ENCODE measurements at places on chromosomes 7 and 10.

DNA sequence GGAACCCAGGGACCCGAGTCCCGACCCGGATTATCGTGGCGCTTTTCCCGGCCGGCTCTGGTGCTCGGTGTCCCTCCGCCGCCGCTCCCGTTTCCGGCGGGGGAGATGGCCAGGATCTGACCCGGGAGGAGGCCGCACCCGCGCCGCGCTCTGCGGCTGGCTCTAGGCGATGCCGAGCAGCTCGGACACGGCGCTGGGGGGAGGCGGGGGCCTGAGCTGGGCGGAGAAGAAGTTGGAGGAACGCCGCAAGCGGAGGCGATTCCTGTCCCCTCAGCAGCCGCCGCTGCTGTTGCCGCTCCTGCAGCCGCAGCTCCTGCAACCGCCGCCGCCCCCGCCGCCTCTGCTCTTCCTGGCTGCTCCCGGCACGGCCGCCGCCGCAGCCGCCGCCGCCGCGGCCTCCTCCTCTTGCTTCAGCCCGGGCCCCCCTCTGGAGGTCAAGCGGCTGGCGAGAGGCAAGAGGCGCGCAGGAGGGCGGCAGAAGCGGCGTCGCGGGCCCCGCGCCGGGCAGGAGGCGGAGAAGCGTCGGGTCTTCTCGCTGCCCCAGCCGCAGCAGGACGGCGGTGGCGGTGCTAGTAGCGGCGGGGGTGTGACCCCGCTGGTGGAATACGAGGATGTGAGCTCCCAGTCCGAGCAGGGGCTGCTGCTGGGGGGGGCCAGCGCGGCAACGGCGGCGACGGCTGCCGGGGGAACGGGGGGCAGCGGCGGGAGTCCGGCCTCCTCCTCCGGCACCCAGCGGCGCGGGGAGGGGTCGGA is 593 bp downstream of the CDK13 start:
- DNase-seq: peak; percentile 24

- DNase-seq: no peak
Measured at GRCh38 chr10:88793712-88794299, 8.7 kb upstream of the LIPM start.

DNA sequence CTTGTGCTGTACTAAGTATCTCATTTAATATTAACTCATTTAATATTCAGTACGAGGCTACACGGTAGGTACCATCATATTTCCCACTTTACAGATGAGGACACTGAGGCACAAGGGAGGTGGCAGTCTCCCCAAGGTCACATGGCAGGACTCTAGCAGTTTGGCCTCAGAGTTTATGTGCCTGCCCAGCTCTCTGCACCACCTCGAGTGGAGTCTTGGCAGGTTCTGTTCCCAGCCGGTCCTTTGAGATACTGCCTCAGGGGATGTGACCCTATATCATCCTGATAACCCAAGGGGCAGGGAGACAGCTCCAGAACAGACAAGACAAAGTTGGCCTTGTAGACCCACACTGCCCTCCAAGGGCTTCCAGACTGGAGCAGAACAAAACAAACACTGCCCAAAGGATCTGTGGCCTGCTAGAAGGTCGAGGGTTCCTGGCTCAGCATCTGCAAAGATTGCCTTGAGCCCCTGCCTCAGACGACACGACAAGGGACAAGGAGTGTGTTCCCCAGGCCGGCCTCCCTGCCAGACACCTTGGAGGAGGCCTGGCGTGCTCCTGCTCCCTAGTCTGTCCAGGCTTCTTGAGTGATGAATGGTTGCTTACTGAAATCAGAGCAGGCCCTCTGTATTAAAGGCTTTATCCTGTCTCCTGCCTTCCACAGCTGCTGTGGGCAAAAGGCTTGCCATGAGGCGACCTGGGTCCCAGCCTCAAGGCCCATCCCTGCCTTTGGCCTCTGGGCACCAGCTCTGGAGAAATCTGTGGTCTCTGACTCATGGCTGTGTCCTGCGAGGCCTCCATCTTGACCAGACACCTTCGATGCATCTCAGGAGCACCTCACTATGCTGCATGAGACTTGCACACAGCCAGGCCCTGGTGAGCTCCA is 3.9 kb upstream of the PWWP2B start:
- DNase-seq: no peak

DNA sequence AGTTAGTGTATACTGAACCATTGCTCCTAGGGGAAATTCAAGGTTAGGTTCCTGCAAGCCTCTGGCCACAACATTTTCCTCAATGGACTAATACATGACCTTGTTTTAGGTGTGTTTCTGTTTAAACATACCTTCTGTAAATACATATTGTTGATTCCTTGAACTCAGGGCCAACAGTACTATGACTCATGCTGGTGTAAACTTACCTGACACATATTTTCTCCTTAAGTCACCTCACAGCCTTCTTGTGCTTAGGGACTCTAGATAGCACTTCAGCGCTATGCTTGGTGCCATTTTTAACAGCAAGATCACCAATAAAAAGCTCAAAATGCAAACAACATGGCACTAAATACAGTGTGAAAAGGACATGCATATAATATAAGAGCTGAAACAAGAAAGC is 176.4 kb downstream of the TAX1BP1 start:
- DNase-seq: no peak

DNA sequence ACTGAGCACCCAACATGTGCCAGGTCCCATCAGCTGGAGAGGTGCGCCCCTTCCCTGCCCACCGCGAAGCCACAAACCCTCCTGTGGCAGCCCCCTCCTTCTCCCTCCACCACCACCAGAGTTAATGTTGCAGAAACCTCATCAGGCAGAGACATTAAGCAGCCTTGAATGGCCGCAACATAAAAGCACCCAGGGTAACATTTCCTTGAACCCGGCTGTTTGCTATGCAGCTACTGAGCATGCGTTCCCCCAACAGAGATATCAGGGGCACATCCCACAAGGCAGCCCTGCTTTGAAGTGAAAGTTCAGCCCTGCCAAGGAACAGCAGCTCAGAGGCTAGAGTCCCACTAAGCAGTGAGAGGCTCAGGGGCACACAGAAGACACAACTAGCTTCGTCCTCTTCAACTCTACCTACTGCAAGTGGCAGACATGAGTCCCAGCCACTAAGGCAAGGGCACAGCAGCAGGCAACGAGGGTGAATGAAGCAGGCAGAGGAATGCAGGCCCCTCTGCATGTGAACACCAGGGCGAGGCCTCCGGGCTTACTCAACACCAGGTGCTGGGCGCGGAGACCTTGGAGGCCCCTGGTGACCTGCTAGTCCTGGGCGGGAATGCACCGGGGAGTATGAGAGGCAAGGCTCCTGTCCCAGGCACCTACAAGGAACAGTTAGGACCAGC is 107.4 kb downstream of the SLIT1 start:
- DNase-seq: no peak

DNA sequence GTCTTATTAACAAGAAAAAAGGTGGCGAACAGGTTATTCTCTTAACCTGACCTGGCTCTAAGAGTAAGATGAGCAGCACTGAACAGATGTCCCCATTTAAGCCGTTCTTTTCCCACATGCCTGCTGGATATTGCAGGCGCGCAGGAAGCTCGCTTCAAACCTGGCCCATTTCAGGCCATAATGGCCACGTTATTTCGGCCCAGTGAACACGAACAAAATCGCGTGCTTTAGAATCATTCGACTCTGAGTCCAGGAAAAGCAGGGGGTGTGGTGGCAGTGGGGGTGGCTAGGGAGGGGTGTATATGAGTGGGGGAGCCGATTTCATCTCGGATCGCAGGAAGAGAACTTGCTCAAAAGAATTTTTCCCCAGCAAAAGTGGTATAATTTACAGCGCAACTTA is 6.6 kb upstream of the SP8 start:
- DNase-seq: no peak

DNA sequence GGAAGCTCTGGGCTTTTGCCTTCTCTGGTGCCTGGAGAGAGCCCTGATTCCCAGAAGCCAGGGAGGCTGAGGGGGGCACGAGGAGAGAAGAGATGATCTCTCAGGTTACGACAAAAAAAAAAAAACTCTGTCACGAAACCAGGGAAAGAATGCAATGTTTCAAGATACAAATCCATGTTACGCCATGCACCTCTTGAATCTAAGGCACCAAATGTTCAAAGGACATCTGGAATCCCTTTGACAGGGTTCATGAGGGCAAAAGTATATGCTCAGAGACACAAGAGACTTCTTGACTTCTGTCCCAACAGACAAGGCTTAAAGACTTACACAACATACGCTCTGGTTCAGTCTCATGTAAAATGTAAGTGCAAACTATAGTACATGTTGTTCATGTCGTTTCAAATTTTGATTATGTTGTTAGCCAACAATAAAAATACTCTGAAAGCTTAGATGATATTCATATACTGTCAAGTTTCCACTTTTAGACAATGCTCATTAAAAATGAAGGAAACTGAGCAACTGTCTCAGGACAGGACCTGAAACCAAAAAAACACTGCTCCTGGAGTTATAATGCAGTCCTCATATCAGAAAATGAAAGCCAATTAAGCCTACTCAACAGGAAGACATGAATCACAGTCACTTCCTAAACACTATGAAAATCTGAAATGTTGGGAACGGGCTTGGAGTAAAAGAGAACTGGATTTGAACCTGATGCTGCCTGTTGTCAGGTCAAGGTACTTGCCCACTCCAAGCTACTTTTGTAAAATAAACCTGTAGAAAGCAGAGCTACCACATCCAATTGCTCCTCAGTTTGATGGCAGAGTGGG is 72.3 kb downstream of the CHCHD3 start:
- DNase-seq: no peak

GRCh38 chr7:5489991-5490536 is 66.4 kb upstream of the TNRC18 start:
- DNase-seq: no peak

DNA sequence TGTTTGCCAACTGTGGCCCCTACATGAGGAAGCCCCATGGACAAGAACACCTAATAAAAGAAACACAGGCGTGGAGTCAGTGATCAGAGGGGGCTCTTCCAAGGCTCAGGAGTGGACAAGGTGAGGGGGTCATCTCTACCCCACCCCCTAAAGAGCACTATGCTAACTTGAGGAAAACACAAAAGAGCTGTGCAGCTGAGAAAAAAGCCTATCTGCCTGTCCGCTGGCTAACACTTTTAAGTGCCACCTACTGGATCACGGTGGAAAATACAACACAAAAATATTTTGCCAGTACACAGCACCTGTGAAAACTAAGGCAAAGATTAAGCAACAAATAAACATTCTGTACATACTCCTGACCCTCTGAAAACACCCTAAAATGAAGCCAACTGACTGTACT is 53.1 kb upstream of the COBL start:
- DNase-seq: no peak

DNA sequence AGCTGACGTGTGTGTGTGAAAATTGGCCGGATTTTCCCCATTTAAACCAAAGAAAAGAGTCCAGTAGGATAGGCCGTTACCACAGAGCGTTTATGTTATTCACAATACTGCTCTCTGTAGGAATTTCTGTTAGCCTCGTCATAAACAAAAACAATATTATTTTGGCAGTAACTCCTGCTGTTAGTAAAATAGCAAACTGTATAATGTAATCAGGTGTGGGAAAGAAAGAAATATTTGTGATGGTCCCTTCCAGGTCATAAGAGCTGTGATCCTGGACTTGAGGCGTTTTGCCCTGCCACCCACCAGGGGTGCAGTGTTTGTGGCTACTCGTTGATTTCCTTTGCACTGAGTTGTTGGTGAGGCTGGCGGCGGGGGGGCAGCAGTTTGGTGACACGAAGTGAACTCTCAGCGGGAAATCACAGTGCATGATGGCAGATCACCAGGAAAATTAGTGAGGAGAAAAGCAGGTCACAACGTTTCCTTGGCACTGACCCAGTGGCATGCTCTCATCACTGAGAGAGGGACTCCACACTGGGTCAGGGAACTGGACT is 2.8 kb downstream of the EEPD1 start:
- no peak for DNase-seq

GRCh38 chr10:128167926-128168520 is 41.8 kb upstream of the MKI67 start:
- DNase-seq: no peak
